ENCODE measurements at places on chromosomes 16 and 17. TPM values are rescaled to one million over a fixed set of nuclear protein-coding genes. Genes with fewer than 3 reads are reported as not detected.

GRCh38 chr17:35372846-35373533, 431 bp downstream of the SLFN11 start:
- peak overlapping the region; percentile 96 for H3K27ac ChIP-seq

DNA sequence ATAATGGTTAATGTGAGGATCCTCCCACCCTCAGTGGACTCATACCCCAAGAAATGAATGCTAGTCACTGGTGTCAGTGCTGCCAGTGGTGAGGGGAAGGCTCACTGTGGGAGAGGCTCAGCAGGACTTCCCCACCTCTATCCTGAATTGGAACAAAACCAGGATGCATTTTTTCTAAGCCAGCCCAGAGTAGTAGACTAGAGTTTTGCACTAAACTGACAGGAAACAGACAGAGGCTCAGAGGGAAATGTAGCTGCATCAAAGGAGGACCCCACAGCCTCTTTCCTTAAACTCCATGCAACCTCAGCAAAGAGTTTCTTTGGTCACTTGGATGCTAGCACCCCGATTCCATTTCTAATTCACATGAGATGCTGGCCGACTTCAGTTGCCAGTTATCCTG, 10.7 kb upstream of the SKAP1 start:
- peak; percentile 16 for DNase-seq
- H3K36me3 ChIP-seq: peaks cover 25% of the 10 kb centered on the region
- H3K27ac ChIP-seq: peak overlapping the region; percentile 95
- H3K4me1 ChIP-seq: peaks cover 92% of the 10 kb centered on the region

GRCh38 chr16:50274326-50275097, 8.2 kb downstream of the ADCY7 start:
- peak overlapping the region; percentile 97 for H3K27ac ChIP-seq
- H3K36me3 ChIP-seq: peaks cover 61% of the 10 kb centered on the region
- H3K4me1 ChIP-seq: peaks cover 97% of the 10 kb centered on the region
- H3K4me3 ChIP-seq: peak overlapping the region; percentile 89
- DNase-seq: peak; percentile 62

- no peak overlapping the region for H3K27ac ChIP-seq
- no peak for DNase-seq
- no peaks in the 10 kb centered on the region for H3K27me3 ChIP-seq
- H3K4me3 ChIP-seq: no peak overlapping the region
- H3K4me1 ChIP-seq: peaks cover 20% of the 10 kb centered on the region
These were observed 5.2 kb downstream of the SLC12A4 start for GRCh38 chr16:67963292-67963661.

- H3K4me3 ChIP-seq: no peak overlapping the region
- peaks cover 13% of the 10 kb centered on the region for H3K27me3 ChIP-seq
- DNase-seq: no peak
- no peaks in the 10 kb centered on the region for H3K36me3 ChIP-seq
- no peak overlapping the region for H3K27ac ChIP-seq
- peaks cover 4% of the 10 kb centered on the region for H3K4me1 ChIP-seq
These were observed 75.1 kb downstream of the METRNL start for GRCh38 chr17:83154311-83155127.

DNA sequence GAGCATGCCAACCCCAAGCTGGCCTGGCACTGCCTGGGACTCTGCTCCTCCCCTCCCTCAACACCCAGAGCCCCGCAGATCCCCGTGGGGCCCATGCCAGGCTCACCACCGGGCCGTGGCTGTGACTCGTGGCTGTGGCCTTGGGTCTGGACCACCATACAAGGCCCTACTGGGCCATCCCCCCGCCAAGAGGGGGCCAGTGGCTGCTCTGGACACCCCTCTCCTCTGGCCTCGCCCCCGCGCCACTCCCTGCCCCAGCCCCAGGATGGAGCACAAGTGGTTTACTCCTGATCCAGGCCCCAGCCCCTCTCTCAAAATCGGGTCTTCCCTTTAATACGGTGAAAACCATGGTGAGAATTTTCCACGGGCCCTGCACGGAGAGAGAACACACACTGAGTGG, 3.0 kb downstream of the PABPN1L start:
- no peak overlapping the region for H3K4me3 ChIP-seq
- H3K27me3 ChIP-seq: no peaks in the 10 kb centered on the region
- H3K36me3 ChIP-seq: peaks cover 5% of the 10 kb centered on the region

- H3K27me3 ChIP-seq: no peaks in the 10 kb centered on the region
- no peak overlapping the region for H3K4me3 ChIP-seq
- DNase-seq: no peak
- no peak overlapping the region for H3K27ac ChIP-seq
- H3K4me1 ChIP-seq: peaks cover 49% of the 10 kb centered on the region
These were observed 237.8 kb downstream of the PRKCA start for GRCh38 chr17:66540131-66540781.

Gene CRISPLD2
- 0.27 TPM for total RNA-seq

Gene ABCA9
- total RNA-seq: 0.22 TPM

Gene NEUROD2
- total RNA-seq: not detected

Gene SEZ6
- total RNA-seq: not detected
